ENCODE measurements at places on chromosomes 3 and 15. TPM values are rescaled to one million over a fixed set of nuclear protein-coding genes. Genes with fewer than 3 reads are reported as not detected.
A peak's percentile ranks its signal among the peaks of the same experiment; 100 is the strongest.

COLQ gene
- 7.3 TPM for total RNA-seq

DISP2 gene
- total RNA-seq = 0.05 TPM

AGBL1 gene
- total RNA-seq = not detected

TGM4 gene
- not detected for total RNA-seq

ABHD17C gene
- 20.9 TPM for total RNA-seq

GOLGA8O gene
- total RNA-seq = 0.67 TPM

NECTIN3 gene
- total RNA-seq = 14.2 TPM

SPINT1 gene
- total RNA-seq = 137 TPM

TMEM108 gene
- 8.8 TPM for total RNA-seq

TMEM207 gene
- not detected for total RNA-seq

DNA sequence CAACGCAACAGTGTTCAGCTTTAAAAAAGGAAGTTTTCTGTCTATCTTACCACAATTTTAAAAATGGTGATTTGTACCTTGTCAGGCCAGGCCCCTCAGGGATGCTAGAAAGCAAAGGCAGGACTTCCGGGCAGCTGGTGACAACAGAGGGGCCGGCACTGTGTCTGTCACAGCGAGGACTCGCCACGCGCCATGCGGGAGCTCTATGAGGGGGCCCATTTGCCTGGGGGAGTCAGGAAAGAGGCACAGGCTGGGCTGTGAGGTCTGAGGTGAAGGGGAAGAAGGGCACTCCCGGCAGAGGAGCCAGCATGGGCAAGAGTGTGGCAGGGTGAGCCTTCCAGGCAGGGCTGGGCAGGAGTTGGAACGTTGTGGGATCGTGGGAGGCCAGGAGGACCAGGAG, 7.0 kb downstream of the IQSEC1 start:
- no peak for DNase-seq

GRCh38 chr3:112253301-112253971, 40.6 kb downstream of the SLC9C1 start:
- DNase-seq = no peak

DNA sequence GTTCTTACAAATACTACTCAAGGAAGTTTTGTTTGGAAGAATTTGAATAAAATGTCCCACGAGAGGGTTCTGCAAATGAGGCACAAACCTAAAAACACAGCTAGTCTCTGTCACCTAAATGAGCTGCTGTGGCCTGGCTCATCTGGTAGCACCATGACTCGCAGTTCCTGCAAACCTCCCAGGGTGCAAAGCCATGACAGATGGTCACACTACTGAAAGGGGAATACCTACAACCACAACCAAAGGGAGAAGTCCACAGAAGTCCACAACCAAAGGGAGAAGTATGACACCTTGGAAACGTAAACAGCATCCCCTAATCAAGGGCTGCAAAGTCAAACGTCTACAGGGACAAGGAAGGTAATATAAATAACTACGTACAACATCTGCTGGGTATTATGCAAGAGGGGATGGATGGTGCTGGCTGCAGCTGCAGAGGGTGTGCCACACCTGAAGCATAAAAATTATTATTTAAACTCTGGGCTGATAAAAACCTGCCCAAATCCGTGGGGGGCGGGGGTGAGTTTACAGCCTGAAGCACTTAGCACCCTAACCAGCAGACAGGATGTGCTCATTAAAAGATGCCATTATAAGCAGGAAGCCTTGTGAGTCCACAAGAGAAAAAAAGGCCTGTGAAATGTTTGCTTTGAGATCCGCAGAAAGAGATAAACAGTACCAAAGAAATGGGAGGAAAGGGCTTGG, 184.0 kb downstream of the MAGI1 start:
- DNase-seq = peak; percentile 70

GRCh38 chr15:25690673-25691543, 172.2 kb downstream of the ATP10A start:
- no peak for DNase-seq

DNA sequence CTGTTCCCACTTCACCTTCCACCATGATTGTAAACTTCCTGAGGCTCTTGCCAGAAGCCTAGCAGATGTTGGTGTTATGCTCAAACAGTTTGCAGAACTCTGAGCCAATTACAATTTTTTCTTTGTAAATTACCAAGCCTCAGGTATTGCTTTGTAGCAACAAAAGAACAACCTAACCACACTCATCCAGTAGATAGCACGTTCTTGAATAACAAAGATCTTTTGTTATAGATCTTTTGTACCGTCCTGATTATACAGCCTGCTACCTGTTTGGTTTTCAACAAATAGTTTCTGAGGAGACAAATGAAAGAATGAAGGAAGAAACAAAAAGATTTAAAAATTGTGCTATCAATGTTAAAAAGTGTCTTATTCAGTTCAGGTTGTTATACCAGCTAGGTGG, 474.7 kb upstream of the ALCAM start:
- no peak for DNase-seq

DNA sequence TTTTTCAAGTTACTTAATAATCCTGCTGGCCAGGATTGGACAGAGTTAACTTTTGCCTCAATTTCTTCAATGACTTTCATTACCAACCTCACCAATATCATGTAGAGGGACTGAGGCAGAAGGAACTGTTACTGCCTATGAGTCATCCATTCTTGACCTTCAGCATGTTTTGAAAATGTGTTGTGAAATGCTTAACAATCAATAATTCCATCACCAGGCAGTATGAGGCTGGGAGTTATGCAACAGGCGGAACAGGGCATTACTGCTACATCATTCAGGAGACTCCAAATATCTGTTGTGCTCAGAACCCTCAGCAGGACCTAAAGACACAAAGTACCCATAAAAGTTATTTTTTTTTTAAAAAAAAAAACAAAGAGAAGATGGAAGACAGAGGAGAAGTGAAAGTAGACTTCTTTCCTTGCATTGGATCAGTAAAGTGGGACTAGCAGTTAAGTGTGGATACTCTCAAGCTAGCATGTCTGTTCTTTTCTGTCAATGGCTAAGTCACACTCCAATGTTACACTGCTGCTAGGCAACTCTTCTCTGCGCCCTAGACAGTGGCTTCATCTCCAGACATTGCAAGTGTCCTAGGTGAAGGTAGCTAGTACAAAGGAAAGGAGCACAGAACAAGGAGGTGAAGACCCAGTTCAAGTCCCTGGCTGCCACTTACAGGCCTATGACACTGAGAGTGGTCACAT, 184.9 kb upstream of the LPP start:
- DNase-seq = no peak

DNA sequence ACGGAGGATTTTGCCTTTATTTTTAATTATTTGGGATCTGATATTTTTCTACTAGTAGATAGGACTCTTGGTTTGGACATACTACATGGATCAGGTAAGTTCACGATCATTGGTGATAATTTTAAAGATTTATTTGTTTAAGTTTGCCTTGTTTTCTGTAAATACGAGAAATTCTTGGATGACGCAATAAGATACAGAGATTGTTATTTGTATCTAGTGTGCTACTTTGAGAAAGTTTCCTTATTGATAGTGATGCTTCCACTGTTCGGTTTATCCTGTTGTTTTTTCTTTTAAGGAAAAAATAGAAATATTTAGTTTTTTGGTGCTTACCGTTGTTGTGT, 577 bp downstream of the CHD2 start:
- DNase-seq = no peak

- DNase-seq = peak; percentile 12
Observed at GRCh38 chr3:54355800-54356199, 233.4 kb downstream of the CACNA2D3 start.

DNA sequence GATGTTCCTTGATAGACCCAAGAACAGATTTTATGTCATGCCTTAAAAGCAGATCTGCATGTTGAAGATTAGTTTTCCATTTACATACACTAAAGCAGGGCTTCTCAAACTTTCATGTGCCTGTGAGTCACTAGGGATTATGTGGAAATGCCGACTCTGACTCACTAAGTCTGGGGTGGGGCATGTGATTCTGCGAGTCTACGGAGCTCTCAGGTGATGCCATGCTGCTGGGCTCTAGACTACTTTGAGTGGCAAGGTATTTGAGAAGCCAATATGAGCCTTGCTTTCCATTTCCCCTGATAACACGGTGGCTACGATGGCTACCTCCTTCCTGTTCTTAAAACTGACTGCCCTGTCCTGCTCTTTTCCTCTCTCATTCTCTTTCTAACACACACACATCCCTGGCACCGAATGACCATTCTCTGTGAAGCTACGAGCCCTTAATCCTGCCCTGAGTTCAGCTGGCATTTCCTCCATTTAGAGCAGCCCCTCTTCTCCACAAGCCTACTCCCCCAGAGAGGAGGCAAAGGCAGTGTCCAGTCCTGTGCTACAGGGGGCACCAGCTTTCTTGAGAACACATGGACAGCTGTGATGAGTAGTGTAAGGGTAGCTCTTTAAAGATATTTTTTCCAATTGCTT, 39.7 kb upstream of the PYGO1 start:
- DNase-seq = peak; percentile 52
